Amniotic stem cell (primary cell): ENCODE measurements at places on chromosomes 5 and 9.

DNA sequence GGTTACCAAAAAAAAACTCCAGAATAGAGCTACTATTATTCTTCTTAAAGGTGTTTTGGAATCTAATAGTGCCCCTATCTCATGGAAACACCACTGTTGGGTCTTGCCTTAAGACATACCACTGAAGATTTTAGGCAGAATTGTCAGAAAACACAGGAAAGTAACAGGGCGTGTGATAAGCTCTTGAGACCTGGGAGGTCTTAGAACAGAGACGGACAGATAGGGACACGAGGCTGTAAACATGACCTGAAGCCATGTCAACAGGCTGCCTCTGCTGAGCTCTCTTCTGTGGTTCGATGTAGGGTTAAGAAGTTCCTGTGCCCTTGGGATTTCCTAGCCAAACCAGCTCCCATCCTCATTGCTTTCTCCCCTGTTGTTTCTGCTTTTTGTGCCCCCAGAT is 69.3 kb downstream of the CTSL start:
- no peak for DNase-seq

DNA sequence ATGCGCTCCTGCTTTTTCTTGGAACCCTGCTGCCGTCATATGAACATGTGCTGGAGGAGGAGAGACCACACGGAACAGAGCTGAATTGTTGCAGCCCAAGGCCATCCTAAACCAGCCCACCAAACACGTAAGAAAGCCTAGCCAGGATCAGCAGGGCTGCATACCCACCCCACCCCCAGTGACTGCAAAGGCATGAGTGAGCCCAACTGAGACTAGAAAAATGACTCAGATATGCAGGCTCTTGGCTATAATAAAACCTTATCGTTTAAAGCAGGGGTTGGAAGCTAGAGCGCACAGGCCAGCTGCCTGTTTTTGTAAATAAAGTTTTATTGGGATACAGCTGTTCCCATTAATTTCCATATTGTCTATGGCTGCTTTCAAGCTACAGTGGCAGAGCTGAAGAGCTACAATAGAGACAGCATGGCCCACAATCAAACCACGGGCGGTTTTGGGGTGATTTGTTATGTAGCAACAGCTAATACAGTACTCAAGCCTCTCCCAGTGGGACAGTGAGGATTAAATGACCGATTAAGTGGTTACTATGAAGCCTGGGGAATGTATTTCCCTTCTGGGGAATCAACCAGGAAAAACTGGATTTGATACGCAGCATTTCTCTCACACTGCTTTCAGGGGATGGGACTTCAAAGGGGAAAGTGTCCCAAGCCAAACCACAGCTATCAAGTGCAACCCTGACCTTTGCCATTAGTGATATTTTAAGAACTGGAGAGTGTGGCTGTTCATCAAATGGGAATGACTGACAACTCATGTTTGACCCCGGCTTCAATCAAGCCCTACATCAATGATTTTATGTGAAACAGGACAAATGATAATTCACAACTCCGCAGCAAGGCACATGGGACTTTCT is 6.3 kb downstream of the SHB start:
- DNase-seq: no peak

DNA sequence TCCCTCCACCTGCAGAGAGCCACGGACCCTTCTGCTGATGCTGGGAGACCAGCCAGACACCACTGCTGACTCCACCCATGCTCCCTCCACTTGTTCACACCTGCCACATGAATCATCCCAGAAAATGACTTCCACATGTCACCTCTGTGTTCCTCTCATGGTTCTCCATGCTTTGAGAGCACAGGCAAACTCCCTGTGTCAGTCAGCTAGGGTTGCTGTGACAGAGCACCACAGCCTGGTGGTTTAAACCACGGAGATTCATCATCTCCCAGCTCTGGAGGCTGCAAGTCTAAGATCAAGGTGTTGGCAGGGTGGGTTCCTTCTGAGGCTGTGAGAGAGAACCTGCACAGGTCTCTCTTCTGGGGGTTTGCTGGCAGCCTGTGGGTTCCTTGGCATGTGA is 381.4 kb downstream of the GADD45G start:
- DNase-seq: no peak

DNA sequence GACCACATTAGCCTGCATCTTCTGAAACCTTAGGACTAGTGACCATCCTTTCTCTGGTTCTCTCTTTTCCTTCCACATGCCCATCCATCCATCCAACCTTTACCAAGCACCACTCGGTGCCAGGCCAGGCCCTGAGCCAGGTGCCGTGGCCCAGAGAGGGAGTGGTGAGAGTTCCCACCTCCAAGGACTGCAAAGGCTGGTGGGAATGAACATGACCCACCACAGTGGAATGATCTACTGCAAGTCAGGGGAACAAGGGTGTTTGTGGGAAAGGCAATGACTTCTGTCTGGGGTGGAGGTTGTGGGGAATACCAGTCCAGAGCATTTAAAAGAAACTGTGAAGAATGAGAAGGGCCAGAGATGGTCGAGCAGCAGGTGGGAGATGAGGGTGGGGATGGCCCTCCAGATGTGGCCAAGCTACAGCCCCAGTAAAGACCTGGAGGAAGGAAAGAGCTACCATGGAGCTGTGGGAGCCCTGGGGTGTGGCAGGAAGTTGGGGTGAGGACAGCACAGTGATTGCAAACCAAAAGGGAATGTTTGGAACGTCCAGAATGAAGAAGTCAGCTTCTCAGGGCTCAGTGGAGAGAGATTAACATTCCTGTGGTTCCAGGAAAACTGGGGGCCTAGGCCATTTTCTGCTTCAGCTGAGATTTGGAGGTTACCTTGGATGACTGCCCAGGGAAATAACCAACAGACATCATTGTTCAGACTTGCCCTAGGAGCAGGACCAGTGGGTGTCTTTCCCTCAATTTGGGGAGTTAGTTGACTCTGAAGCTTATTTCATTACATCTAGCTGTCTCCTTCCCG is 30.7 kb upstream of the CORO2A start:
- DNase-seq: peak; percentile 79

DNA sequence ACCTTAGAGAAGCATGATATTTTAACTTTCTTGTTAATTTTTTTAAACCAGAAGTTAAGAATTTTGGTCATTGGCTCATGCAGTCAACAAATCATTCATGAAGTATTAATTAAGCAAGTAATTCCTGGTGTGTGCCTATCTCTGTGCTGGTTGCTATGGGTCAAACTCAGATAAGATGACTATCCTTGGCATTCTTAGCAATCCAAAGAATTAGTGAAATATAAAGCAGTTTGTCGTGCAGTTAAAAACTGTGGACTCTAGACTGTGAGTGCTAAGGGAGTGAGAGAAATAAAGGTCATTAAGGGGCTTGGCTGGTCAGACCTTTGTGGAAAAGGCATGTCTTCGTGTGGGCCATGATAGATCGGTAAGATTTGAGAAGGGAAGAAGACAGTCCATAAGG is 4.8 kb downstream of the CYFIP2 start:
- no peak for DNase-seq

DNA sequence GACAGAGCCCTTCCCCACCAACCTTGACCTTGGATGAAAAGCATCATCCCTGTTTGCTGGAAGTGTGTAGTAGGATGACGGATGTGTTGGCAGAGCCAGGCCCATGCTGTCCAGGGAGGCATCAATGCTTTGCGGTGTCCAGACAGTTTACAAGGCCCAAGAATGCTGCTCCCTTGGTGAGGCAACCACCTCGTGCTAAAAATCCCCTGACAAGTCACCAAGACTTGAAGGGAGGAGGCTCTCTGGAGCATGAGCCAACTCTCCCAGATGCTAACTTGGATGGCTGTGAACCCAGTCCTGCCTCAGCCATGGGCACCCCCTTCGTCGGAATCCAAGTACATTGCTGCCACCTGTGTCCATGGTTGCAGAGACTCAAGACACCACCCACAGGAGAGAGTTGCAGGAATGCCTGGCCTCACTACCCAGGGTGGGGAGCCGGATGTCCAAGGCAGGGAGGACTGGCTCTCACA is 9.5 kb upstream of the NKD2 start:
- DNase-seq: no peak

GRCh38 chr5:150148117-150148927 is 7.3 kb downstream of the PDGFRB start:
- DNase-seq: no peak

DNA sequence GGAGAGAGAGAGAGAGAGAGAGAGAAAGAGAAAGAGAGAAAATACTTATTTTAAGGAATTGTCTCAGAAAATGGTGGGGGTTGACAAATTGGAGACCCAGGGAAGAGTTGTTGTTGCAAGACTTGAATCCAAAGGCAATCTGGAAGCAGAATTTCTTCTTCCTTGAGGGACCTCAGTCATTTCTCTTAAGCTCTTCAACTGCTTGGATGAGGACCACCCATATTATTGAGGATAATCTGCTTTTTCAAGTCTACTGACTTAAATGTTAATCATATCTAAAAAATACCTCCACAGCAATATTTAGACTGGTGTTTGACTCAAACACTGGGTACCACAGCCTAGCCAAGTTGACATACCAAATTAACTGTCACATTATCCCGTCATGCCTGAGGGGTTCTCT is 2.9 kb downstream of the CDKN2B-AS1 start:
- DNase-seq: no peak

DNA sequence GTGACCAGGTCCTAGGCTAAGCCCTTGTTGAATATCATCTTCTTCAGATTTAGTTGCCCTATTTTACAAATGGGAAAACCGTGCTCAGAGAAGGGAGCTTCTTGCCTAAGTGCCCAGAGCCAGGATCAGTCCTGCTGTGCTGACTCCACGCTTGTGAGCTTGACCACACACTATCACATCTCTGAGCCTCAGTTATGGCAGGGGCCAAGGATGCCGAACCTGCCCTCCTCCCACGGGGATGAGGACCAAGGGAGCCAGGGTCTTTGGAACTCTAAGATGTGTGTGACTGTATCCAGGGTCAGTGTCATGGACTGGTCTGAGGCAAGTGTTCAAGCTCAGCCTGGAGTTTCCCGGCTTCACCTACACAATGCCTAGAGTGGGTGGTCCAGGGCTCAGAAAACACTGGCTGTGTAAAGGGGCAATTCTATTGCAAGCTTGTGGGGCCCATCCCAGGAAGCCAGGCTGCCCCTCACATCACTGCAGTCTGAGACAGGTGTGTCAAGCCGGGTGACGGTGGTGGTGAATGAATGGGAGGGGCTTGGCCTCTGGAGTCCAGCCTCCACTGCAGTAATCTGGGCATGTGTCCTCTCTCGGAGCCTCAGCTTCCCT is 235.7 kb downstream of the PBX3 start:
- DNase-seq: no peak

DNA sequence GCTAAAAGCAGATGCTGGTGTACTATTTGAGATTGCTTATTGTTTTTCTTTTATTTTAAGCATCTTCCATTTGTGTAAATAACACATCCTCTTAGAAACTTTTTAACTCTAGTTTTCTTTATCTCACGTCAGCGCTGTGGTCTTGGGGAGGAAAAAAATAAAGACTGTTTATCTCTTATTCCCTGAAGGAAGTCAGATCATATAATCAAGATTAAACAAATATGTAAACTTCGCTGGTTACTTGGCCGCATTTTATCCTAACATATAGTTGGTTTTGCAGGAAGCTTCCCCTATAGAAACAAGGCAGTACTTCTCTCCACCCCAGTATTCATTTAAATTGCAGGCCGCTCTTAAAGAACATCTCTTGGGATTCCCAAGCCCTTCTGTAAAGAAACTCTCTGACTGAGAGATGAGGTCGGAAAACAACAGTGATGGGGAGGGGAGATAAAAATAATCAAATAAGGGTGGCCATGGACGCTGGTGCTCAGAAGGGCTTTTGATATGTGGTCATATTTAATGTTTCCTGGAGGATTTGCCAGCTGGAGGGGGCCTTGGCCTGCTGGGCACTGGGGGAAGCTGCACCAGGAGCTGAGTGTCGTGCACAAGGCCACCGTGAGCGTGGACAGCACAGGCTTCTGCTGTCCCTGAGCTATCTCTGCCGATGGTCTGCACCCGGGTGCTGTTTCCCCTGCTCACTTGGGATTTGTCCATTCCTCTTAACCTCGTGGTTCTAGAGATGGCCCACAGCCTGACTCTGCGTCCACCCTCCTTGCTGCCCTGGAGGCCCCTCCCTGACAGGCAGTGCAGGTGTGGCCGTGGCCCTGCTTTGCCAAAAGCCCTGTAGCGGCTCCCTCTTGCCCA is 23.8 kb downstream of the NEURL1B start:
- DNase-seq: no peak

- no peak for DNase-seq
These were observed 84.0 kb downstream of the WNK2 start for GRCh38 chr9:93267681-93268505.

GRCh38 chr9:37758747-37759146 is 5.1 kb downstream of the TRMT10B start:
- no peak for DNase-seq

DNA sequence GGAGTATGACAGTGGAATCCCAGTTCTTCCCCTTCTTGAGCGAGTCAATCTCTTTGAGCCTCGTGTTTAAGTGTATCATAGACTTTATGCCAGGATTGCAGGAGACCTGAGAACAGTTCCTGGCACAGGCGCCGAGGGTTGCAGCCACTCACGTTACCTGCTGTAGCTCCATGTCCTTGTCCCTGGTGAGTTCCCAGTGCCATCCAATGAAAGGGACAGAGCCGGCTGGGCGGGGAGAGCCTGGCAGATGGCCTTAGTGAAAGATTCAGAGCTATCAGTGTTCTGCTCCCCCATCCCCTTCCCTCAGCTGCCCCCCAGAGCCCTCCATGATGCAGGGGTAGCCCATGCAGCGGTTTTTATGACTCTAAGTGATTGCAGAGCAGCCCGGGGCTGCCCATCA is 554.0 kb downstream of the BNC2 start:
- no peak for DNase-seq

GRCh38 chr5:124741711-124742496 is 4.5 kb downstream of the ZNF608 start:
- no peak for DNase-seq

- DNase-seq: no peak
These were observed 20.8 kb downstream of the ZNF366 start for GRCh38 chr5:72486371-72486770.

GRCh38 chr9:35820076-35820475 is 5.2 kb upstream of the HINT2 start:
- peak; percentile 52 for DNase-seq

GRCh38 chr5:31148959-31149475 is 44.5 kb upstream of the CDH6 start:
- no peak for DNase-seq

DNA sequence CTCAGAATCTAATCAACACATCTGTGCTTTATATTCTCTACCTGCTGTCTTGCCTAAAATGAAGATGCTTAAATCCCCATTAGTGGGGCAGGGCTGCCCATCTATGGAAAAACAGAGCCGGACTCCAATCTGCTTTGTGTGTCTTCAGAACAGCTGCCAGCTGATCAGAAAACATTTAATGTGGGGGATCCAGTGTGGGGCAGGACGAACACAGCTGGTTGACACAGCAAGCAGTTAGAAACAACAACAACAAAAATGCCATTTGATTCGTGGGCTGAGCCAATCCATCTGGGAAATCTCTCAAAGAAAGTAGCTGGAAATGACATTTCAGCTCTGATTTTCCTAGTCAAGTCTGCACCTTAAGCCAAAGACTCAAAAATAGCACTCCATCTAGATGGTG is 99.8 kb downstream of the PPP2R2B start:
- DNase-seq: no peak
